GM23248 (cell line): ENCODE measurements at places on chromosomes 7 and 10.

- no peak for DNase-seq
These were observed 93.5 kb upstream of the DDC start for GRCh38 chr7:50658696-50659095.

DNA sequence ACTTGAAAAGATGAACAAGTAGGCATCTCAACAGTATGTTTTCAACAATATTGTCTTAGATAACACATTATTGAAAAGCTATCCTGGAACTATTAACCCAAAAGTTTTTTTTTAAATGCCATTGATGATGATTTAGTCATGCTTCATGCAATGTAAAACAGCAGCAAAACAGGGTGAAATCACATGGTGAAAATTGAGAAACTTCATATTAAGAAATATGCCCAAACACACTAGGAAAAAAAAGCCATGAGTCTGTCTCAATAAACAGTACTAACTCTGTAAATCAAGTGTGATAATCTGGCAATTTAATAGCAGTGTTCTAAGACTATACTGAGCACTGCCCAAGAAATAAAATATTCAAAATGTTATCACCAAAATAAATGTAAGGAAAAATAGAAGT lies 613.1 kb downstream of the KCNMA1 start:
- peak; percentile 24 for DNase-seq

GRCh38 chr10:21138769-21139340 lies 241.7 kb upstream of the NEBL start:
- DNase-seq, result no peak

DNA sequence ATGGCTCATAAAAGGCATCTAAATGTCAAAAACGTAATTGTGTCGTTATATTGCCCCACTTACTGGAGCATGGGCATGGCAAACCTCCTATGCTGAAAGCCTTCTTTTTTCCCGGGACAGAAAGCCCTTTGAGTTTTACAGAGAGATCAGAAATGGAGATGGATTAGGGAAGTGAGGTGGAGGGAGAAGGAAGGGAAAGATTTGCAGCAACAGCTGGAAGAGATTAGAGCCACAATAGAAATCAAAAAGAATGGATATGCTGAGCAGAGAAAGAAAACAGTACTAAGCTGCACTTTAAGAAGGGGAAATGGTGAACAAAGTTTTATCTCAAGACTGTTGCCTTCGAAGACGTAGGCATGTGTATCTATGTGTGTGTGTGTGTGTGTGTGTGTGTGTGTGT lies 97.2 kb upstream of the PCGF5 start:
- no peak for DNase-seq

DNA sequence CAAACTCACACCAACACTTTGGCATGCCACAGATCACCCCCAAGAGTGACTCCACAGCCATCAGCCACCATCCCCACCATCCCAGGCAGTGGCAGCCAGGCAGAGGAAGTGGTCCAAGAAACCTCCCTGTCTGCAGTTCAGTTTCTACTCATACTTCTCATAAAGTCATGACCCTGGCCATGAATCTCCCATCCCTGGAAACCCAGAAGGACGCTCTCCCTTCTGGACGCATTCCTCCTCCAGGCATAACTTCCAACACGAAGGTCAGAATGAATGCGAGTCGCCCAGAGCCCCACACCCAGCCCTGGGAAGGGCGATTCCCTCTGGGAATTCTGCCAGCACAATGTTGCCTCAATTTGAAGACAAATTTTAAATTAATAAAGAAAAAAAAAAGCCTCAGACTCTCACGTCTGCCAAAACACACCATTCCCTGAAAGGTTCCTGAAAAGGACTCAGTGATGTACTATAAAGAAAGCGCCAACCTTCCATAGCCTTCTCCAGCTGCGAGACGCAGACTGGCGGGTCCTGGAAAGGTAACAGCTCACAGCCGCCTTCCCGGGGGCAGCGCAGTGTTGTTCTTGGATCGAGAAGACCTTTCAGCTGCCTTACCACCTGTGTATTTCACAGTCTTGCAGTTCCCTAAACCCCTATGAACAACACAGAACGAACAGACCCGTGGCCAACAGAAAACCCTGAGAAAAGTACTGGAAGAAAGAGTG lies 307.6 kb downstream of the FRMD4A start:
- no peak for DNase-seq

- DNase-seq, result no peak
These were observed 267.6 kb downstream of the GPAM start for GRCh38 chr10:111916011-111916410.

DNA sequence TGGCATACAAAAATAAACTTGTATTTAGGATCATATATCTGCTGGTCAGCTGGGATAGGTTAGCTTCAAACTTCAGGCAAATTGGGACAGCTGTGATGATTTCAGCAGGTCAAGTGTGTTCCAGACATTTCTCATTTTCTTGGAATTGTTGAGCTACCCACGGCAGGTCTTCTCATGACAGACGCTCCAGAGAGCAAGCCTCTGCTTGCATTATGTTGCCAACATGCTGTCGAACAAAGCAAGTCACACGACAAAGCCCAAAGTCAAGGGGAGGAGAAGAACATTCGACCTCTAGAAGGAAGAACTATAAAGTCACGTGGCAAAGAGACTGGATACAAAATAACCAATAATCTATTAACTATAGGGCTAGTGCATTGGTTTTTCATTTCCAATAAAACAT lies 103.5 kb downstream of the RAB18 start:
- no peak for DNase-seq

- peak; percentile 12 for DNase-seq
These were observed 15.1 kb downstream of the GPR146 start for GRCh38 chr7:1059200-1060091.

DNA sequence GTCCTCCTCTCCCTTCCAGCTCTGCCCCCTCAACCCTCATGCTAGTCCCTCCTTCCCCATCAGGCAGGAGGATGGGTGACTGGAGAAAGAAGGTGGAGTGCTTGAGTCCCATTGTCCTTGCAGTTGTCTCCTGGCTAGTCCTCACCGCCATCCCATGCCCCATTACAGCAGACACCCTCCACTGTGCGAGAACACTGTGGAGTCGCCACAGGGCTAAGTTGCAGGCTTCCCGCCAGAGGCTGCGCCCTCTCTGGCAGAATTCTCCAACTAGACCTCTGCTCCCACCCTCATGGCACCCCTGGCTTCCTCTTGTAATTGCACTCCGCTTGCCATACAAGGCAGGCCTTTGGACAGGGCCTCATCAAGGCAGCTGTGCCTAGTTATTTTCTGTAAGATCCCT lies 3.1 kb downstream of the GIMAP2 start:
- DNase-seq, result no peak

- no peak for DNase-seq
These were observed 4.2 kb downstream of the GDF2 start for GRCh38 chr10:47326306-47326926.

DNA sequence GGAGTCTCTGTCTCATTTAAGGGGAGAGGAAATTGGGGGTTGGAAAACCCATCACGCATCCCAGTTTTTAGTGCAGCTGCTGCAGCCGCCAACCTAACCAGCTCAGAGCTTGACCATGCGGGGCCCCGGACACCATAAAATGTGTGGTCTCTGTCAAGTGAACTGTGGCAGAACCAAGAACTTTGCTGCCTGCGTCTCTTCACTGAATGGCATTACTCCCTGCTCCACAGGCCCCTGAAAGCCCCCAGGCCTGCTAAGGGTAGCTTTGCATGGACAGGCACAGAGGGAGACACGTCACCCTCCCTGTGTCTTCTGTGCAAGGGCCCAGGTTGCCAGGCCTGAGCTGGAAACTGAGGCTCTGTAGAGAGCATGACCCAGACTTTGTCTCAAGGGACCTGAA lies 144.6 kb upstream of the GPR26 start:
- no peak for DNase-seq

DNA sequence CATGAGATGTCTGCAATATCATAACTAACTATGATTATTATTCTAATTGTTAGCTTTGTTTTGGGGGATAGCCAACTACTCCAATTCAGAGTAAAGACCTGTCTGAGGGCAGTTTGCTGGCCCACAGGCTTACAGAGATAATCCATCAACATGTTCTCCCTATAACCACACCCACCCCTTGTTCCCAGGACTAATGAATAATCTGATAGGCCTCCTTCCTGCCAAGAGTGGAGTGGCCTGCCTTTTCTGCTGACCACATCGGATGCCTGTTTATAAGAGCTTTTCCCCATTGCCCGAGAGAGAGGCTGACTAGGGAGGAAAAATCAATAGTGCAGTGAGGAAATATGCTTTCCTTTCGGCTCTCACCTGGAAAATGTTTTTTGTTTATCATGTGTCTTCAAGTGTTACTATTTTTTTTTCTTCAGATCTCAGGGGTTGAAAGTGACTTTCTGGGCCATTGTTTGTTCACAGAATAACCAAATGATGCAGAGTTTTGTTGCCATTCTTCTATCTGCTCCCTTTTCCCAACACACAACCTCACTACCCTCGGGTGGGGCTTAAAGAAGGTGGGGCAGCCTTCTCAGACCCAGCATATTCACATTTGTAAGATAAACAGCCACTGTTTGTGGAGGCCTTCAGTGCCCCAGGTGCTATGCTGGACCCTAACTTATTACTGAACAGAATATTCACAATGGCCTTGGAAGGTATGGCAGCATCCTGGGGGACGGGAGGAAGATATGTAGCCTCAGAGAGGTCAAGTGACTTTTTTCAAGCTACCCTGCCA lies 38.4 kb downstream of the PLPP4 start:
- DNase-seq, result peak; percentile 40

GRCh38 chr7:43721193-43721806 lies 8.0 kb downstream of the COA1 start:
- DNase-seq, result peak; percentile 77

DNA sequence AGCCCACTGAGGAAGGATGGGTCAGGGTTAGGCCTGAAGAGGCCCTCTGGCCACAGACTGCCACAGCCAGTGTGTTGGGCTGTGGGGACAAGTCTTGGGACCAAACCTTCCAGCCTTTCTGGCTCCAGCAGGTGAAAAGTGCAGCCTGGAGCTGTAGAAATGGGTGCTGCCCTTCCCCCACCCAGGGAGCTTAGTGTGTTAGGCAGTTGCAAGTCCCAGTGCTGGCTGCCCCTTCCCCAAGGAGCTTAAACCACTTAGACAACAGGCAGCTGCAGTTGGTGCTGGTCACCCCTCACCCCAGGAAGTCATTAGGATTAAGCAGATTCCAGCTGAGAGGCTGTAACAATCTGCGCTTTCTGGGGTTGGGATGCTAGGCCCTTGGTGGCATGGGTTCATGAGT lies 563.3 kb downstream of the NRG3 start:
- no peak for DNase-seq

DNA sequence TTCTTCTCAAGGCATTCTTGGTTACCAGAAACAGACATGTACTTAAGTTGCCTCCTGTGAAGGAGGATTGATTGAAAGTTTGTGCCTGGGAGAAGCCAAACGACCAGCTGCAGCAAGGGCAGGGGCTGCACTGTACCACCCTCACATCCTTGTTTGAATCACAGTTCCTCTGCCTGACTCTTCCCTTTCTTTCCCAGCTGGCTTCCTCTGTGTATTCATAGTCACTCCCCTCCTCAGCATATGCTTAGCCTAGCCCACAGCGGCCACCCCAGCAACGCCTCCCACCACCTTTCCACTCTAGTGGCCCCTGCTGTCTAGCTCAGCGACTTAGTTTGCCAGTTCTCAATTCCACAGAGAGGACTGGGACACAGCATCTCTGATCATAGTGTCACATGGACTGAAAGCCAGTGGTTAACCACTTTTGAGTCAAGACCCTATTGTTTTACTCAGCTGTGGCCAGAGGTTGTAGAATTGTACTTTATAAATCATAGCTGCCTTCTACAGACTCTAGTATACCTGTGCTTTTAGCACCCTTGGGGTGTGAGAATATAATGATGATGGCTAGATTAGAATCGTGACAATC lies 643.0 kb downstream of the SUGCT start:
- no peak for DNase-seq

DNA sequence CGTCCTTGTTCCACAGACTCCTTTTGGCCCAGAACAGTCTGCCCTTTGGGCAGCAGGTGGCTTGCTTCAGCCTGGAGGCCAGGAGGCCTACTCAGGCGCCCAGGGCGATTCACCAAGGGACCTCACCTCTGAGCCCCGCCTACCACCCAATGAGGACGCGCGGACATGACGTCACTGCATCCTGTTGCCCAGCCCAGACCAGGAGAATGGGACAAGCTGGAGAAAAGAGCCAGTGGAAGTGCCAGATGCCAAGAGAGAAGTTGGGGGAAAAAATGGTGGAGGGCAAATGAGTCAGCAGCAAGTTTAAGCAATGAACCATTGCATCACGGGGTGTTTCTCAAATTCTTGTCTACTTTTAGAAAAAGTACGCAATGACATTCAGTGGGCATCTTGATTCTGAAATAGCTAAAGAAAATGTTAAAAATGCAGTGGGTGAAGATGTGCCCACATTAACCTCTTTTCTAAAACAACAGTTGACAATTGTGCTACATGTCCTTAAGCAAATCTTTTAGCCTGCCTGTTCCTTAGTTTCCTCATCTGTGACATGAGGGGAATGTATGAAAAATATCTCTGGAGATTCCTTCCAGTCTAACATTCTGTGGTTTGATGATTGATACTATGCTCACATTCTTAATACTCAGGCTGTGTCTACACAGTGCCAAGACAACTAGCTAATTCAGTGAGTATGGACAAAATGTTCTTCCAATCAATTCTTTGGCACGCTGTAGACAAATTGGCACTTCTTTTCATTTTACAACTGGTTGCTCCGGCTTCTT lies 23.9 kb upstream of the LEP start:
- DNase-seq, result peak; percentile 94

DNA sequence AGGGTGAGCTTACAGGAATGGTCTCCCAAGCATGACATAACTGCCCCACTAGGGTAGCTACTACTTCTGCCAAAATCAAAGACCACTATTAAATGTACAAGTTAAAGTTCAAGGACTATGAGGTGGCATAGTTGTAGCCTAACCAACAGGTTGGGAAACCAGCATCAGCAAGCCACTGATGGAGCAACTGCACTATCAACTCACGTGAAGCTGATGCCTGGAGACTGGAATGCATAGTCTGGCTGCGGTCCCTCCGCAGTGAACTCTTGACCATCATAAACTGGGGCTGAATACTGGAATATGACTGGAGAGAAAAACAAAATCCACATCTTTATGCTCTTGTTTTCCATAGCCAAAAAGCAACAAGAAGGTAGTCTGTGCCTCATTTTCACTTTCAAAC lies 541.4 kb downstream of the DNAJB9 start:
- no peak for DNase-seq

GRCh38 chr7:158393926-158394625 lies 193.5 kb downstream of the PTPRN2 start:
- no peak for DNase-seq

GRCh38 chr7:4204513-4205165 lies 477.5 kb upstream of the FOXK1 start:
- DNase-seq, result no peak

- no peak for DNase-seq
These were observed 32.3 kb downstream of the CAV1 start for GRCh38 chr7:116557066-116557585.

- DNase-seq, result peak; percentile 96
These were observed 12.2 kb upstream of the PDK4 start for GRCh38 chr7:95608359-95609173.

DNA sequence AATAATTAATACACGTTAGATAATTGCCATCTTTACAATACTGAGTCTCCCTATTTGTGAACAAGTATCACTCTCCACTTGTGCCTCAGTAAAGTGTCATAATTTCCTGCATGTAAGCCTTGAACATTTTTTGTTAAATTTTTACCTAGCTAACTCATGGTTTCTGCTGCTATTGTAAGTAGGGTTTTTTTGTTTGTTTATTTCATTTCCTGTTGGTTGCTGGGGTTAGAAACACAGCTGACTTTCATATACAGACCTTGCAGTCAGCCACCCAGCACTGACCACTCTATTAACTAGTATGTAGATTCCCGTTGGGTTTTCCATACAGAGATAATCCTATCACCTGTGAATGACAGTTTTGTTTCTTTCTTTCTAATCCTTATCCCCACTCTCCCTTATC lies 133.3 kb downstream of the MPP7 start:
- DNase-seq, result no peak

GRCh38 chr10:5583525-5584175 lies 58.9 kb downstream of the CALML3 start:
- no peak for DNase-seq
